Stimulated activated naive CD8-positive, alpha-beta T cell treated with anti-CD3 and anti-CD28 coated beads, Interleukin-15, amount 100 ng/mL, for 72 hours (primary cell): ENCODE measurements at places on chromosomes 11 and 22.

- no peak for DNase-seq
Measured at GRCh38 chr22:28402539-28402938, 277.1 kb downstream of the TTC28 start.

DNA sequence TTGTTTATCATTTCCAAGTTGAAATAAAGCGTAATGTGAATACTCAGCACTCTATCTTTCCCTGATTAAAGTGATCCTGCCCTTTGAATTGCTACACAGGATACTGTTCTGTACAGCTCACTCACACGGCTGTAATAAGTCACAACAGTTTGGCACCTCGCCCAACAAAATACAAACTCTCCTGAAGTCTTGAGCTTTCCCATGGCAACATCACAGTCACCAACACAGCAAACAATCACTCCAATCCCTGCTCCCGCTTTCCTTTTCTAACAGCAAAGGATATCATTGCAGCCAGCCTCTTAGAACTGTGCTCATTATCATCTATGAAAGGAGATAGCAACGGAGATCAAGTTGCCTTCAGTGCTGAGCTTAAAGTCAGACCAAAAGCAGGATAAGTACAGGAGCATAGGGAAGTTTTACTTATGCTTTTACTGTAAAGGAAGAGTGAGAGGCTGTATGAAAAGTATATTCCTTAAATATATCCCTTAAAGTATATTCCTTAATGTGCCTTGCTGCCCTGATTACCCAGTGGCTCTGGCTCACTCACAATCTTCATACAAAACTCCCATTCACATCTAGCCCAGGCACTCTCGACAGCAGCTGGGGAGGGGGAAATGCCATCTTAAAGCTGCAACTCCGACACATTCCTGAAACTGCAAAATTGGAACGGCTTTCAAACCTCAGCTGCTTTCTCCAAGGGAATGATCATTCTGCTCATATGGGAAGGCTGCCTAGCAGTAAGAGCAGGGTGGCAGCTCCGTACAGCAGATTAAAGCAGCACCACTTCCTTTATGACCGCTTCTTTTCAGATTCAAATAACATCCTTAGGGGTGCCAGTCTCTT is 35.8 kb downstream of the MAML2 start:
- no peak for DNase-seq

DNA sequence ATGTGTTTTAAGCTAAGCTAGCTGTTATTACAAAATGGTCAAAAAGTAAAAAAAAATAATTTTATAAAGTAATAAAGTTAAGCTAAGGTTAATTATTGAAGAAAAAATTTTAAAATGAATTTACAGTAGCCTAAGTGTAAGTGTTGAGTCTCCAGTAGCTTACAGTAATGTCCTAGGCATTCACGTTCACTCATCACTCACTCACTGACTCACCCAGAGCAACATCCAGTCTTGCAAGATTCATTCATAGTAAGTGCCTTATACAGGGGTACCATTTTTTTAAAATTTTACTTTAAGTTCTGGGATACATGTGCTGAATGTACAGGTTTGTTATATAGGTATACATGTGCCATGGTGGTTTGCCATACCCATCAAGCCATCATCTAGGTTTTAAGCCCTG is 11.6 kb upstream of the OOSP4B start:
- no peak for DNase-seq

DNA sequence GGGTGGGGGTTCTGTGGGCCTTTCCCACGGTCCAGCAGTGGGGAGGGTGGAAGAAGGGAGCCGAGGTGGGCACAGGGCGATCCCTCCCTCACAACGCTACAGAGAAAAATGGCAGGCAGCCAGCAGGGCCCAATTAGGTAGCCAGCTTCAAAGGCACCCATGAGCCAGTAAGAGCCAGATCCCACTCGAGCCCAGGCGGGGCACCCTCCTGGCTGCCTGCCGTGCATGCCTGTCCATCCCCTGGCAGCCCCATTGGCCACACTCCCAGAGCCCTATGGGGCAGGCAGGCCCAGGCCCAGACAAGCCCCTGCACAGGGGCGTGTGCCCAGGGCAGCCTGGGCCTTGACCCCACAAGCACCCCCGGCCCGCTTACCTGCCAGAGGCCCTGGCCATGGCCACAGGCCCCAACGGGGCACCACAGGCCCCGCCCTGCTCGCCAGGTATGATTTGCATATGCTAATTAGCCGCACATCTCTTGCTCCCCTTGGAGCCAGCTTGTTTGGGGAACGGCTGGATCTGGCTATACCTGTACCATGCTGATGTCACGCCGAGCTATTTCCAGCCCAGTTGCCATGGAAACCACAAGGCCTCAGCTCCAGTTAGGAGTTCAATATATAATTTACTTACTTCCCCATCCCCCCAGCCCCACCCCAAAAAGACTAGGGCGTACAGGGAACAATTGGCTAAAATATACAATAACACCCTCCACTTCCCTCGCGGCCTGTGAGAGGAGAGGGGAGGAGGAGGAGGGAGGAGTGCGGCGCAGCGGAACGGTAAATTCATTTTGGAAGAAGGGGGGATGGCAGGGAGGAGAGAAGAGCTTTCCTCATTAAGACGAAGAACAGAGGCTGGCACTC is 47.5 kb upstream of the TCF20 start:
- DNase-seq = no peak

- no peak for DNase-seq
Measured at GRCh38 chr11:33376331-33377310, 119.4 kb downstream of the HIPK3 start.

DNA sequence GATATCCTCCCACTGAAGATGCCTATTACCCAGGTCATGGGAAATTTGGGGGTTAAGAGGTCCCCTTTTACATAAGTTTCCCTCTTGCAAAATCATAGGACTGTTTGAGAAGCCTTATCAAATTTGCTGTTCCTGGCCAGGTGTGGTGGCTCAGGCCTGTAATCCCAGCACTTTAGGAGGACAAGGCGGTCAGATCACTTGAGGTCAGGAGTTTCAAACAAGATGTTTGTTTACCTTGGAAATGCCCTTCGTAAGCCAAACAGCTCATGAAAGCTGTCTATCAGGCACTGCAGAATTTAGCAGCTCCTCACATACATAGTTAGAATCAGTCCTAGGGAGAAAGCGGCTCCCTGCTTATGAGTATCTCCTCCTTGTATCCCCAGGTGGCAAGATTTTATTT is 4.9 kb upstream of the EI24 start:
- DNase-seq = no peak

DNA sequence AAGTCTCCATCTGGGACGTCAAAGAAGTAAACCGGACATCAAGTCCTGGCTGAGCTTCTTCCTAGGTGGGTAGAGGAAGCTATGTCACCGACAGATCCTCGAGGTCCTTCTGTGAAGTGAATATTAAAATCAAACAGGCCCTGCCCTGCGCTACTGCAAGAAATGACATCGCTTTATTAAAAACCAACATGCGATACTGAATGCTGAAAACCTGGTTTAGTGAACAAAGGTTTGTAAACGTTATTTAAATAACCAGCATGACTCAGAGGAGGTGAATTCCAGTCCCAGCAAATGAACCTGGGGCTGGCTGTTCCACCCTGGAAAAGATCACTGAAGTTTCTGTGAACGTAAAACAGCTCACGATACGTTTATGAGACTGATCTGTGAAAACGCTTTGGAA is 645 bp downstream of the RTCB start:
- DNase-seq = peak; percentile 25

- DNase-seq = no peak
Measured at GRCh38 chr22:27060190-27060589, 402.8 kb downstream of the MIAT start.

DNA sequence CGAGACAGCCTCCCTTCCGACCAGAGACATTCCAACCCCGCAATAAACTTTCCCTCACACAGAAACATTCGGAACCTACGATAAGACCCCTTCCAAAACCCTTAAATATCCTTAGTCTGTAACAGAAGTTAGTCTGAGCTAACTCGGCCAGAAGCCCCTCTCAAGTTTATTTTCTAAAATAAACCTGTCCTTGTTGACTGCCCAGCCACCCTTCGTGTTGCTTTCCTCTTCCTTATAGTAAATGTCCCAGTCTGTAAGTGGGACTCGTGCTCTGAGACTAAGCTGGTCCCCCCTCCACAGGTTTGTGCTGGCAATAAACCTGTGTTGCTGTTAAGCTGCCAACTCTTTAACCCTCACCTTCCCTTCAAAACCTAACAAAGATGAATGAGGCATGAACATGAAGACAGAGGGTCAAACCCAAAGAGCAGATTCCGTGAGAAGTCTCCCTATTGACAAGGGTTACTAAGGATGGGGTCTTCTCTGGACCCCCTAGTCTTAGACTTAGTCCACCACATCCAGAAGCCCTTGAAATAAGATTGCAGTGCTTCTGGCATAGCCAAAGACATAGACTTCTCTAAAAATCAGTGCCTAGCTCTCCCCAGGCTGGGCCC is 18.2 kb downstream of the MIF start:
- no peak for DNase-seq

- DNase-seq = no peak
Measured at GRCh38 chr22:29700206-29700899, 19.4 kb upstream of the CABP7 start.

DNA sequence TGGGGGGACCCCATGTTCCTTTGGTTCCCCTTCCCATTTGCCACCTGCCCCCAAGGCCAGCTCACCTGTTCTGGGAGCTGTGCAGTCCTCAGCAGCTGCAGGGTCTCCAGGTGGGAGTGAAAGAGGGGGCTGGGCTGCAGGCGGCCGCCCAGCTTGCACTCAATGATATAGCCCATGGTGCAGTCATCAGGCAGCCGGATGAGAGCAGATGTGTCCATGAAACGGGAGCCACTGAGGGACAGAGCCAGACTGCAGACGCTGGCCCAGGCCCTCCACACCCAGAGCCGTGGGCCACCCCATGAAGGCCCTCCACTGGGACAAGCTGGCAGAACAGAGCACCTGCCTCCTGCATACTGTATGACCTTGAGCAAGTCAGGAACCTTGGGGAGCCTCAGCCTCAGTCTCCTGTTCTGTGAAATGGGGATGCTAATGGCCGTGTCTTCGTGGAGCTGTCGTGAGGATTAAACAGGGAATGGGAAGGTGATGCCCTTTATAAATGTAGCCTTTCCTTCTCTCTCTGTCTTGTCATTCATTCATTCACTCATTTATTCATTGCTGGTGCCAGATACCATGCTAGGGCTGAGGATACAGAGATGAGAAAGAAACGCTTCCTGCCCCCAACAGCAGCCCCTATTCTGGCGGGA is 11.6 kb downstream of the MFNG start:
- no peak for DNase-seq

GRCh38 chr11:32960553-32961164 is 55.0 kb upstream of the DEPDC7 start:
- no peak for DNase-seq

DNA sequence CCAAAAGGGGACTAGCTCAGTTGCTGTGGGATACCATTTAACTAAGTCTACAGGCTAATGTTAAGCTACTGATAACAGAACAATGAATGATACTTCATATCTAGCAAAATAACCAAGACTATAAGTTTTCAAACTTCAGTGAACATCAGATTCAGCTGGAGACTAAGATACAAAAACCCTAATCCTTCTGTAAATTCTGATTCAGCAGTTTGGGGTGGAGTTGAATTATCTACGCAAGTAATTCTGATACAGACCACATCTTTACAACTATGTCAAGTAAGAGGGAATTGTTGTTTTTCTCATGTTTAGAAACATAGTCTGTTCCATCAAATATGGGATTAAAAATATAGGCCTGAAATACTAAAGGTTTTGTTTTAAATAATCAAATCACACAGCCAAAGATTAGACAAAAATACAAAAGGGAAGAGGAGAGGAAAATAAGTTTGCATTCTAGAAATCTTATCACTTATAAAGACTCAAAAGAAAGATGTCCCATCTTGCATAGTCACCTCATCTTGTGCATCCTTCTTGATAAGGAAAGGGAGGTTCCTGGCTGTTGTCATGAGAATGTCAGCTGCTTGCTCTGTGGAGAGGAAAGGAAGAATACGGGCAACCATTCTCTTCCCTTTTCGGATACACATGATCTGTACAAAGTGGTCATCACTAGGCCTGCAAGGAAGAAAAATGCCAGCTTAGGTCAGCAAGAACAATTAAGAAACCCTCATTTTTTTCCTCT is 21.4 kb downstream of the PATL1 start:
- DNase-seq = no peak

GRCh38 chr11:126544108-126545056 is 188.9 kb downstream of the ST3GAL4 start:
- no peak for DNase-seq

GRCh38 chr11:115764176-115764575 is 260.0 kb upstream of the CADM1 start:
- DNase-seq = no peak

GRCh38 chr11:129853518-129854231 is 38.0 kb downstream of the TMEM45B start:
- DNase-seq = peak; percentile 39

- DNase-seq = no peak
Measured at GRCh38 chr11:3088806-3089205, 31.6 kb upstream of the CARS1 start.

DNA sequence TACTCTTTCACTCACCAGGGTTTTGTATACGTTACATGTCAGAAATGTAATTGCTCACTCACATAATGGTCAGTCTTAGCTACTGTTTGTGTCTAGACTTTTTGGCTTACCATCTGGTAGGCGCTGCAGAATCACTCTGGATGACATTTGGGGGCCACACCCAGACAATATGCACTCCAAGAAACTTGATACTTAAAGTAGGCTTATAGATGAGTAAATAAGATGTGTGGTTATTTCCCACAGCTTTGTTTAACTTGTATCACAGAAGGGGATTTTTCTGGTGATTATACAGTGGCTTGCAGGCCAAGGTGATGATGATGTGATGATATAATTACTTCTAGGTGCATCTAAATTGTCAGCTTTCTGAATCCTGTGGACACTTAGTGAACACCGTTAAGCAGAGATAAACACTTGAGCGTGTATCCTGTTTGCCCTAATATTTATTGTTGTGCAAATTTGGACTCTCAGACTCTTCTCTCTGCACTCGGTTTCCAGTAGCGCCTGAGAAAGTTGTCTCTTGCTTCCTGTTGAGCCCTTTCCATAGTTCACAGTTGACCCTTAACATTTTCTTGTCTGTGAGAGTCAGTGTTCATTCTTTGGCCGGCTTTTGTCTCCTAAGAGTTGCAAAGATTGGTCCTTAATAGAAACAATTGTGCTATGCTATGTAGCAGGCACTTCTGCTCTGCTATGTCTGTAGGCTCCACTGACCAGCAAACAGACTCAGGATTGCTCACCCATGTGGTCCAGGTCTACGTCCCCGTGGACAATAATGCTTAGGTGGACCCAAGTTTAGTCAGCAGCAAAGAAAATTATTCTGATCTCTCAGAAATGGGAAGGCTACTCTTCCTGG is 89.3 kb downstream of the PRR5L start:
- no peak for DNase-seq

- no peak for DNase-seq
Measured at GRCh38 chr11:68116126-68116525, 5.1 kb downstream of the CHKA start.

DNA sequence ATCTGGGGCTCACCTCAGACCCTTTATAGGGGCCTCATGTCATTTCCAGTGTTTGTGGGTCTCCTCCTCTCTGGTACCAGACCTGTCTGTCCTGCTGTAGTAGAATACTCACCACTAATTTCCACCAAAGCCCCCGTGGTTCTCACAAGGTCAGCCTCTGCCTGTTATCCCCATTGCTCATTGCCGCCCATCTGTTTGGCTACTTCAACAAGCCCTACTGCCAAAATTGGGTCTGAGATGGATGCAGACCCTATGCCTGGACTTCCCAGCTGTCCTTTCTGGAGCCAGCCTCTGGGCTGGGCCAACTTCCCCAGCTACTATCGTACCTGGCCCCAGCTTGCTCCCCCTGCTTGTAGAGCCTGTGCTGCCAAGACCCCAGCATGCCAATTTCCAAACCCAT is 152.1 kb upstream of the ISX start:
- no peak for DNase-seq

- DNase-seq = no peak
Measured at GRCh38 chr11:132099692-132100091, 729.3 kb downstream of the NTM start.
